ENCODE measurements at places on chromosomes 1 and 21. TPM values are rescaled to one million over a fixed set of nuclear protein-coding genes. Genes with fewer than 3 reads are reported as not detected.

DNA sequence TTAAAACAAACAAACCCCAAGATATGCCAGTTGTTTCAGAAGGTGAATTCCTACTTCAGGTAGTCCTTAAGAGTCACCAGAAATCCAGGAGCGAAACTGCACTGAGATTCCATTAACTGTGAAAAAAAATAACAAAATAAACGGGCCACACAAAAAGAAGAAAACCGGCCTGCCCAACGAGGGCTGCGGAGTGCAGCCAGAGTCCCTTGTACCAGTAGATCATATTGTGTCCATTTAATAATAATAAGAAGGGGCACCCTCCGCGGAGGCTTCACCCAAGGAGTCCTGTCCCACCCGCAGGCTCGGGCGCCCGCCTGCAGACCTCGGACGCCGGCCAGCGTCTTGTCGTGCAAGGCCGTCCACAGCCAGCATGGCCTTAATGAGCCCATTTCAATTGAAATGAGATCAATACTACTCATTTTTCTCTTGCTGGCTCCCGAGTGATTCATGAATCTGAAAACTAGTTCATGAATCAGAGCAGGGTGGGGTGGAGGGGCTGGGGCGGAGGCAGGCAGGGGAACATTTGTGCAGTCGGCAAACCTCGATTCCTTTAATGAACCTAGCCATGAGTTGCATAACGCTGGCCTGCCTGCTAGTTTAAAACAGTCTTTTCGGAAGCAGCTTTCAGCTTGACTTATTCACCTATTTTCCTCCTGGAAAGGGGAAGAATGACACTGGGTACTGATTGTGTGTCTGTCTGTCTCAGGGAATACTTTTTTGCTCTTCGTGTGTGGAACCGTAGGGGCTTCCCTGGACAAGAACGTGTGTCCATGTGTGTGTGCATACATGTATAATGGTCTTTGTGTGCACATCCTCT, 113.1 kb upstream of the IRF2BP2 start:
- DNase-seq = peak; percentile 95

CADM3 gene
- 16.4 TPM for total RNA-seq

DNA sequence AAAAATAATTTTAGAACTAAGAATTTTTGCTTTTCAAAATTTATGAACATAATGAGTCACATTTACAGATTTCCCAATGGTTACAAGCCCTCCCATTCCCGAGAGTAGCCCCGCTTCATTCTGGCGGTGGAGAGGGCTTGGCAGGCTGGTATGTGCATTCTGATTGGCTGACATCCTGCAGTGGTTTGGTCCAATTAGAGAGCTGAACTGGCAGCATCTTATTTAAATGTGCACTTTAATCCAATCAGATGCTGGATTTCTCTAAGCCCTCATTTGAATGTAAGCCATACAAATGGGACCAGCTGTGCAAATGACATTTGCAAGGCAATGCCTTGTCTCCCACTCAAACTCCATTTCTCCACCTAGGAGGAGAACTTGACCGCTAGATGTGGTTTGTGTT, 18.0 kb upstream of the TRIM17 start:
- DNase-seq = no peak

DNA sequence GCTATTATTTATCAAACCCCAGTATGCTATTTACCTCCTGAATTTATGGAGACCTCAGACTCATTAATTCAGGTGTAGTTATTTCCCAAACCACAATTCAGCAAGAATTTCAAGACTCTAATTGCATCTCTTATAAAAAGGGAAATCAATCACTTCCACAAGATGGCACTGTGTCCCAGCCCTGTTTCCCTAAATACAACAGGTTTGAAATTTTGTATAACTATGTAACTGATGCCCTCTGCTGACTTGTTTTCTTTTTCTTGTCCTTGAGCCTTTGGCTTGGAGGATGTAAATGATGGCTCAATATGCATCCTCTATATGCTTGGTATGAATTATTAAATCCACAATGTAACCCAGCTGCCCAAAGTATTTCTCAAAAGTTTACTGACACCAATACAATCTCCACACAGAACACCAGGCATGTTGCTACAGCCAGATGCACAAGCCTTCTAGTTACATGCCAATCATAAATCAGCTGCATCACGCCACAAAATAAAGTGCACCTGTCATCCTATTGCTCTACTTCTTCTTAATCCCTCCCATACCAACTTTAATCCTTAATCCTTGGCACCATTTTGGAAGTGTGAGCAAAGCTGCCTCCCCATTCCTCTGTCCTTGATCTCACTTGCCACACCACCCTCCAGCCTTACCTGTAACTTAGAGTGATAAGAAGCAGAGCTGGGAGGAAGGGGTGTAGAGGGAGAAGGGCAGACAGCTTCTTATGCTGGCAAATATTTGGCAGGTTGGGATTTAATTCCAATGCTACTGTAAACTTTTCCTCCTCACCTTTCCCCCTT, 9.0 kb downstream of the C1orf105 start:
- no peak for DNase-seq

FAM131C gene
- total RNA-seq = 0.33 TPM

OR10J1 gene
- total RNA-seq = not detected

SPRR2E gene
- total RNA-seq = not detected

PRR9 gene
- not detected for total RNA-seq

FMO5 gene
- 2.3 TPM for total RNA-seq

DNA sequence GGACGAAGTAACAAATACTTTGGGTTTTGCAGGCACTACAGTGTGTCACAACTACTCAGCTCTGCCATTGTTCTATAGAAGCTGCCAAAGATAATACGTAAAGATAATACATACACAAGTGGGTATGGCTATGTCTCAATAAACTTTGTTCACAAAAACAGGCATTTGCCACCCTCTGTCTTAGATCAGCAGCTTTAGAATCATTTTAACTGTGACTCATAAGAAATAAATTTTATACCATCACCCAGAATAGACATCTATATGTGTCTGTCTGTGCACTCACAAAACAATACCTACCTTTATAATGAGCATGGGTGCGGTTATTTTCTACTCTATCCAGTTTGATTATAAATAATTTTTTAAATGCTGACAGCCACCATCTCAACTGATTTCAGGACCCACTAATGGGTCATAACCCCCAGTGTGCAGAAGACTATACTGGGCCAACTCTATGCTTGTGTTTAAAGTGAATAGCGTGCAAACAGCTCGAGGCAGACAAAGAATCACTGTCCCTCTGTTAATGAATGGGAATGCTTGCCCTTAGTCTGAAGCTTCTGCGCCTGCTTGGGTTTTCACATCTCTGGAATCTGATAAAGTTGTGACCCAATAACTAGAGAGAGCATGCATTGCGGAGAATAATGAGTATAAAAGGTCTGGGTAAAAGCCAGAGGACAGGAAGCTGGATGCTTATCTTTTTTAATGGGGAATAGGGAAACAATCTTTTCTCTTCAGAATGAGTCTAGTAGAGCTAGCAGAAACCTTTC, 216.2 kb downstream of the PLPP3 start:
- DNase-seq = no peak

- no peak for DNase-seq
These were observed 432.3 kb downstream of the LRRIQ3 start for GRCh38 chr1:73765551-73766233.

RPF1 gene
- total RNA-seq = 41.9 TPM

HEATR1 gene
- 17.2 TPM for total RNA-seq

All from esophagus muscularis mucosa (tissue), 4 donors.